Esophagus squamous epithelium (tissue), 5 donors: ENCODE measurements at places on chromosomes 7 and 10.

DNA sequence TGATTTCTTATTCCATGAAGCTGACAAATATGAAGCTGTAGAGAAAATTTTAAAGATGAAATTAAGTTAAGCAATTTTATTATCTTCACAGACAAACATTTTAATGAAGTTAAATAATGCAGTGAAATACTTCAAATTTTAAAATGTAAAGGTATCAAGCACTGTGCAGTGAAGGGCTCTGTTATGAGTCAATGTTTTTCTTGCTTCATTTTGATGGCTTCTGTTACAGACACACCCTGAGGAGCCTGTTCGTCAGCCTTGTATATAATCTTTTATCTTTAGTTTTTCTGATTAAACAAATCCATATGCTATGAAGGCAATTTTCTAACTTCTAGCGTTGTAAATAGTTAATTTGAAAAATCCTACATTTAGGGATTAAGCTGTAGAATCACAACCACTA, 18.5 kb downstream of the VSTM2A start:
- no peak for DNase-seq

GRCh38 chr7:120725376-120726039, 132.4 kb downstream of the TSPAN12 start:
- DNase-seq, result no peak

DNA sequence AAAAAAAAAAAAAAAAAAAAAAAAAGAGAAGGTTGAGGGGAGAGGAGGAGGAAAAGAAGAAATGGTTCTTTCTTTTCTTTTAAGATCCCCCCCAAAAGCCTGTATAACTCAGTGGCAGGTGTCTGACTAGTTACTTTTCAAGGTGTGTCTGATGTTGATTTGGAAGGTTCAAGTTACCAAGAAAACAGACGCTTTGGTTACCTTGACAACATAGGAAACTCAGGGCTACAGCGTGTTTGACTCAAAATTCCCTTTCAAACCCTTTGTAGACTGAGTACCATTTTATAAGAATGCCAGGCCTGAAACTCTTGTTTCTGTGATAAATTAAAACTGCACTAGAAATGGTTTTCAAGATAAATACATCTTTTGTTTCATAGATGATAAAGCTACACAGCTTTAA, 286.8 kb downstream of the SKIDA1 start:
- DNase-seq, result no peak

- DNase-seq, result no peak
Observed at GRCh38 chr10:32061440-32061839, 5.2 kb upstream of the KIF5B start.

DNA sequence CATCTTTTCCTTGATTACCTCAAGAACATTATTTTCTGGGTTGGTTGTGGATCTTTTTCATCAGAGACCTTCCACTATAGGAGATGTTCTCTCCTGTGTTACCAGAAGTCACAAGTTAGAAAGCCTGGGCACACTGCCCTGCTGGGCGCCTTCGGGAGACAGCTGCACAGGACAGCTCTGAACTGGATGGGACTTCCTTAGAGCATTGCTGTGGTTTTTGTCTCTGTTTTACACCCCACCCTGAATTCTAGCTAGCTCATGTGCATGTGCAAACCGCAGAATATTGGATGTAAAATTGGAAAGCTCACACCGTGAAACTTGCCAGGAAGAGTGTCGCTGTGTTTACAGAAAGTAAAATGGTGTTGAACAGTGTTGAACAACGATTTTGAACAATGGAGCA, 54.4 kb upstream of the SEC61G start:
- DNase-seq, result no peak

- no peak for DNase-seq
Observed at GRCh38 chr7:21903020-21903786, 42.5 kb downstream of the CDCA7L start.

DNA sequence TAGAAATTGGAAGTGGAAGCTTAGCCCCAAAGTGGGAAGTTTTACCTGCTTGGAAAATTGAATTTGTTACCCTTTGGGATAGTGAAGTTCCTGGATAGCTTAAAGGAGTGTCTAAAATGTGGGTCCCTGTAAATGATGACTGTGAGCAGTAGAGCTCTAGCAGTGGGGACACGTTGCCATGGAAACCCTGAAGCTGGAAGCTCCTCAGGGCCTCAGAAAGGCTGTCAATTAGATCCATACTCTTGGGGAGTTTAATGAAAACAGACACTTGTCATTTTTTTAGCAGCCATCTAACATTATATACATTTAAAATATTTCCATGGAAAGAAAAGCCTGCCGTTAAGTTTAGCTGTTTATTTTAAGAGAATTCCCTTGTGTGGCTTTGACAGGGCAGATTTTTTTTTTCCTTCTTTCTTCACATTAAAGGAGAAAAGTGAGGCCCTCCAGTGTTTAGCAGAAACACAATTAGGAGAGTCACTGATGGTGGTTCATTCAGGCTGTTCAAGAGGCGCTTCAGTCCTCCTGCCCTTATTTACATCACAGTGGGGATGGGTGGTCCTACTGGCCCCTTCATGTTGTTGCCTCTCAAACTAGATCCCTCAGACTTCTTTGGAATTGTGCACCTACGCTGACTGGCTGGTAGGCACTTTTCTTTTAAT, 518.4 kb downstream of the CCSER2 start:
- DNase-seq, result no peak

DNA sequence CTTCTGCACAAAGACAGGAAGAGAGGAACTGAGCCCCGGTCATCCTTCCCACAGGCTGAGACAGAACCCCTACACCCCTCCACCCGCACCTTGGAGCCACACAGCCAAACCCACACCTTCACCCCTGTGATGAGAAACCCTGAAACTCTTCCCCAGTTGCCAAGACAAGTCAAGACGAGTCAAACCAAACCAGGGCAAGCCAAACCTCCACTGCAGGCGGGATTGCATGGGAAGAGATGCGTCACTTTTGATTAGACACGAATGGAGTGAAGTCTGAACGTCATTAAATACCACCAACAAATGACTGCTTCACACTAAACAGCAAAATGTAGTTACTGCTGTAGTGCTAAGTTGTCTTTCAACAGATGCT, 73.8 kb downstream of the PRPF18 start:
- DNase-seq, result no peak

DNA sequence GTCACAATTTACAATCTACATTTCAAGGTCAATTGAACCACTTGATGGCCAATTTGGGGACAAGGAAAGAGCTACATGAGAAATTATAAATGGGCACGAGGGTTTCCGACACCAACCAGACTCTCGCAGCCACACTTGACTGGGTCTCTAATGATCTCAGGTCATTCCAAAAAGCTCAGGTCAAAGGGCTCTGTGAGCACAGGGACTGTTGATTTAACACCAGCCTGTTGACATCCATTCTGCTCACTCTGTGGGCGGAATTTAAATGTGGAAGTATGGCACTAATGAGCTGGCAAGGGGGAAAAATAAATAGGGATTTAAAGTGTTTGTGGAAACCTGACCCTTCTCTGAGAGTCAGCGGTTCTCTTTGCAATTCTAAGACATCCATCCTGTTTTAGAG, 810.7 kb upstream of the AUTS2 start:
- no peak for DNase-seq

GRCh38 chr10:28046579-28046978, 47.7 kb upstream of the ODAD2 start:
- DNase-seq, result no peak

GRCh38 chr10:22619101-22619500, 95.3 kb downstream of the PIP4K2A start:
- DNase-seq, result no peak

DNA sequence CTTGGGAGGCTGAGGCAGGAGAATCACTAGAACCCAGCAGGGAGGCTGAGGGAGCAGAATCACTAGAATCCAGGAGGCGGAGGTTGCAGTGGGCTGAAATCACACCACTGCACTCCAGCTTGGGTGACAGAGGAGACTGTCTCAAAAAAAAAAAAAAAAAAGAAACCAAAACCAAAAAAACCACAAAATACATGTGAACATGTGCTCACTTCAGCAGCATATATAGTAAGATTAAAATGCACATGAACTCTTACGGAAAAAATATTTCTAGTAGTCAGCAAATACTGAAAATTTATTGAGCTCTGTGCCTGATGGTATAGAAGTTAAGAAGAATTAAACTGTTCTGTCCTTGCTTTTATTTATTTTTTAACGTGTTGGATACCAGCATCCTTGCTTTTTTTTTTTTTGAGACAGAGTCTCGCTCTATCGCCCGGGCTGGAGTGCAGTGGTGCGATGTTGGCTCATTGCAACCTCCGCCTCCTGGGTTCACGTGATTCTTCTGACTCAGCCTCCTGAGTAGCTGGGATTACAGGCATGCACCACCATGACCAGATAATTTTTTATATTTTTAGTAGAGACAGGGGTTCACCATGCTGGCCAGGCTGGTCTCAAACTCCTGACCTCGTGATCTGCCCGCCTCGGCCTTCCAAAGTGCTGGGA, 9.6 kb upstream of the ZNF487 start:
- no peak for DNase-seq

GRCh38 chr7:27916372-27916771, 176.4 kb downstream of the TAX1BP1 start:
- no peak for DNase-seq

DNA sequence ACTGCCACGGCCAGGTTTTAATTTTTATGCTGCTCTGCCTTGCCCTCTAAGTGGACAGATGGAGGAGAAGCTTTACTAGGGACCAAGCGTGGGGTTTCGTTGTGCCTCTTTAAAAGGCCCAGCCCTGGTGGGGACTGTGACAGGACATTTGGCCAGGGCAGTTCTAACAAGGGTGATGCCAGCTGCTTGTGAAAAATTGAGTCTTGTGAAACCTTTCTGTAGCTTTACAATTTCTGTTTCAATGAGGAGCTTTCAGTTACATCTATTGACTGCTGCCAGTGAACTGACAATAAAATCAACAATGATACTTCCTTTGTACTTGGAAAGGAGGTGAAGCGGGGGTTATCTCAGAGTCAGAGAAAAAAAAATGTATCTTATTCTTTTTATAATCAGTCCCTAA, 233.1 kb upstream of the CSTF2T start:
- no peak for DNase-seq

GRCh38 chr7:90119178-90119971, 34.9 kb upstream of the STEAP1 start:
- no peak for DNase-seq

GRCh38 chr7:68785036-68785435, 813.2 kb upstream of the AUTS2 start:
- no peak for DNase-seq

DNA sequence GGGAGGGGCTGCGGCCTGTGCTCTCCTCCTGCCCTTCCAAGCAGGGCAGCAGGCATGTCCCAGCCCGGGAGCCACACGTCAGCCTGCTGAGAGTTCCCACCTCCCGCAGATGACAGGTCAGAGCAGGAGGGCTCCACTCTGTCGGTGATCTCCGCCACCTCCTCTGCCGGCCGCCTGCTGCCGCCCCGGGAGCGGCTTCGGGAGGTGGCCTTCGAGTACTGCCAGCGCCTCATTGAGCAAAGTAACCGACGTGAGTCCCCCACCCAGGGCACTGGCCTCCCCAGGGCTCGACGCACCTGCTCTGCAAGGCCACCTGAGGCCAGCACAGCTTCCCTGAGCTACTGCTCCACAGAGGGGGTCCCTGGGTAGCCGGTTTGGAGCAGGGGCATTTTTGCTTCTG, 9.4 kb downstream of the AP5Z1 start:
- DNase-seq, result no peak

- no peak for DNase-seq
Observed at GRCh38 chr7:48217266-48217665, 46.0 kb downstream of the ABCA13 start.

- DNase-seq, result no peak
Observed at GRCh38 chr10:78288663-78289062, 255.0 kb downstream of the RPS24 start.

GRCh38 chr10:82477776-82478175, 602.8 kb downstream of the NRG3 start:
- DNase-seq, result no peak

- no peak for DNase-seq
Observed at GRCh38 chr7:55515569-55516279, 56.6 kb downstream of the VOPP1 start.

- no peak for DNase-seq
Observed at GRCh38 chr7:44673771-44674170, 67.3 kb downstream of the OGDH start.

DNA sequence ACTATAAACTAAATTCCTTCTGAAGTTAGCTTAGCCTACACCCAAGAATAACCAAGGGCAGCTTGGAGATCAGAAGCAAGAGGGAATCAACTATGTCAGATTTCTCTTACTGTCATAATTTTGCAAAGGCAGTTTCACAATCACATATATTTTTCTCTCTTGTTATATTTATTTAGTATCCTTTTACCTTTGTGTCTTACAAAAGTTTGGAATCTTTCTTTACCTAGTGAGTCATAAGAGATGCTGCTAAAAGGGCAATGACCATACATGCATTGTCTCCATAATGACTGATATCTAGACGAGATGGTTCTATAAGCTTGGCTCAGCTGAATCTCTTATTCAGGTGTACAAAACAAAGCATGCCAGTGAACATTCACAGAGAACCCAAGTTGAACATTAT, 61.1 kb downstream of the PPP1R17 start:
- DNase-seq, result no peak

- DNase-seq, result no peak
Observed at GRCh38 chr7:22582863-22583622, 83.1 kb upstream of the STEAP1B start.

GRCh38 chr7:92506363-92506762, 22.0 kb downstream of the PEX1 start:
- no peak for DNase-seq

DNA sequence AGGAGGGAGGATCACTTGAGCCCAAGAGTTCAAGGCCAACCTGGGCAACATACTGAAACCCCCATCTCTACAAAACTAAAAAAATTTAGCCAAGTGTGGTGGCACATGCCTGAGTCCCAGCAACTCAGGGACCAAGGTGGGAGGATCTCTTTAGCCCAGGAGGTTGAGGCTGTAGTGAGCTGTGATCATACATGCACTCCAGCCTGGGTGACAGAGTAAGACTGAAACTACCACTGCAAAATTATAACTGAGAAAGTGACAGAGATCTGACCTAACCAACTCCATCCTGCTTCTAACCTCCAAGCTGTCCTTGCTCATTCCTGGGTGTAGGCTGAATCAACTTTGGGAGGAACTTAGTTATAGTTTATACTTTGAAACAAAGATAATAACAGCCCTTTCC, 59.4 kb downstream of the HTR7 start:
- DNase-seq, result no peak

DNA sequence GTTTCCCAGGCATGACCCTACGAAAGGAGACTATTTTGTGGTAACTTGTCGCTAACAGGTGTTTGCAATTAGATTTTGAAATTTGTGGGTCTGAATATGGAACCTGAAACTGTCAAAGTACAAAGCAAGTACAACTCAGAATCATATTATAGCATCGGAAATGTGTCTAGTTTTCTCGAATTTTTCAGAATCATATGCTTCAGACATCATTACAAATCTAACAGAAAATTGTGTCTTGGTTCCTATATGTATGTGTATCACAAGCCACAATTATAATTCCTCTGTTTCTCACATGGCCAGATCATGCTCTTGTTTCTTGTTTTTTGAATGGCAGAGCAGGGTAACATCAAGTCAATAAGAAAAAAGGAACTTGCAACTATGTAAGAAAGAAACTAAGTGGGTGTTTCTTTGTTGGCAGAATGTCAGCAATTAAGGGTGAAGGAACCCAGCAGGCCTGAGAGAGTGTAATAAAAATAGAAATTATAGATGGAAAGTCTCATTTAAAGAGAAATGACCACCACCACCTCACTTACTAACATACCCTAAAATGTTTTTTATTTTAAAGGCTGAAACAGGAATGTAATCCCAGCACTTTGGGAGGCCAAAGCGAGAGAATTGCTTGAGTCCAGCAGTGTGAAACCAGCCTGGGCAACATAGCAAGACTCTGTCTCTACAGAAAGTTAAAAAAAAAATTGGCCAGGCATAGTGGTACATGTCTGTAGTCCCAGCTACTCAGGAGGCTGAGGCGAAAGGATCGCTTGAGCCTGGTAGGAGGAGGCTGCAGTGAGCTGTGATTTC, 51.3 kb downstream of the PRTFDC1 start:
- DNase-seq, result no peak
